ENCODE measurements at places on chromosomes 4 and X.

- DNase-seq: no peak
Observed at GRCh38 chr4:15515106-15515505, 45.4 kb downstream of the CC2D2A start.

DNA sequence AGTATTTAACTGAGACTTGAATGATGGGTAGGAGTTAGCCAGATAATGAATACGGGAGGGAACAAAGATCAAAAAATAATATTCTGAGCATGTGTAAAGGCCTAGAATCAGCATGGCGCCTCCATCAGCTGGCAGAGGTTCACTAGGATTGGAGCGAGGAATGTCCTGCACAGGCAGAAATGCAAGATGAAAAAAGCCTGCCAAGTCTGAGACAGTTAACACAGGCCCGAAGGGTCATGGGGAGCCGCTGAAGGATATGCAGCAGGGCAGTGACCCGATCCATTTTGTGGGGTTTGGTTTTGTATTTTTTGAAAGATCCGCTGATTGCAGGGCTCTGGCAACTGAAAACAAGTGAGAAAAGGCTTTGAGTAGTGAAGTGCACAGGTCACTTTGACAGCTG lies 40.1 kb downstream of the SMPX start:
- DNase-seq: no peak

DNA sequence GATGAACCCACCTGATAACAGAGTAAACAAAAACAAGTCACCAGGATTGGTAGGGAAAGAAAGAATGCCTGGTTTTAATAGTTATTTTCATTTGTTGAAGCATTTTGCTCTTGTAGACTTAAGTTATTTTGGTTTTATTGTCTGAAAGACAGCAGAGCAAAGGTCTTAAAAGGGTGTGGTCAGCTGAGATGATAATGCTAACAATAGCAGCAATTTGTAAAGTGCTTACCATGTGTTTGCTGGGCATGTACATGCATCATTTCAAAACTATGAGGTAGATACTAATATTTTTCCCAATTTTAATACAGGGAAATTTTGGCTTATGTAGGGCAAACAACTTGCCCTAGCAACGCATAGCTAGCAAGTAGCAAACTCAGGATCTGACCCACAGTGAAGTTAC lies 46.8 kb upstream of the SLC10A4 start:
- DNase-seq: no peak

GRCh38 chr4:38856524-38857337 lies at the start of gene TLR6:
Gene TLR6, minus strand, starts transcription at chr4:38856817. Its CDS starts 27,344 bp downstream, at chr4:38829473.
- DNase-seq: no peak

DNA sequence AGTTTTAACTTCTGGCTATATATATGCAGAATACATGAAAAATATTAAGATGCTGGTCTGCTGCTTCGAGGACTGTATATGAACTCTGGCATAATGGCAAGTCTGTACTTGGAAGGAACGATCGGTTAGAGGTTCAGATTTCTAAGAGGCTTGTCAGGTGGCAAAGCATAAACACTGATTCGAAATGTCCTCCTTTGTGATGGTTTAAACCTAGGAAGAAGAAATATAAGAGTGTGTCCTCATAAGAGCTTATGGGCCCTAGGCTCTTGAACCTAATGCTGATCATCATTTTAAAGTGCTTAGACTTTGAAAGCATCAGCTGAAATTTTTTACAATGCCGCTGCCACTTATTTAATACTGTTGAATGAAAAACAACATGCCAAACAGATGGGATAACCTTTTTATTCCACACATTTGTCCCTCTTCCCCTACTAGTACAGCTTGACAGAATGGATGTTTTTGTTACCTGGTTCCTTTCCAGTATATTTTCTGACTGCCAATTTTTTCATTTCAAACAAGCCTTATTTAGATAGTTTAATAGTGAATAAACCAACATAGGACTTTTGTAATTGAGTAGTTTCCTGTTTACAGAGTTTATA lies 8.8 kb downstream of the SPRY1 start:
- DNase-seq: no peak

DNA sequence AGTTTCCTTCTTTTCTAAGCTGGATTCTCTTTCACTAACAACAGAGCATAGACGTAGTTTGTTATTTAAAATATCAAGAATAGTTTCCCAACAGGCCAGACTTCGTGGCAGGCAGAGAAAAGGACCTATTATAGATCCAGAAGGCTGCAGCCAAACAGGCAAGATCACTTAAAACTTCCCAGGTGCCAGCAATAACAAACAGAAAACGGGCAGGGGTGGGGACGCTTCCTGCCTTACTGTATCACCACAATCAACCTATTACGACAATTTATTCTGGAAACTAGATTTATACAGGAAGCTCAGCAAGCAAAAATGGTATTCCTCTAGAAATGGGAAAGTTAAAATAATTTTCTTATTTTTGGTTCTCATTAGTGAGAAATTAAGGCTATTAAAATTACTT lies 22.1 kb downstream of the RWDD4 start:
- no peak for DNase-seq

DNA sequence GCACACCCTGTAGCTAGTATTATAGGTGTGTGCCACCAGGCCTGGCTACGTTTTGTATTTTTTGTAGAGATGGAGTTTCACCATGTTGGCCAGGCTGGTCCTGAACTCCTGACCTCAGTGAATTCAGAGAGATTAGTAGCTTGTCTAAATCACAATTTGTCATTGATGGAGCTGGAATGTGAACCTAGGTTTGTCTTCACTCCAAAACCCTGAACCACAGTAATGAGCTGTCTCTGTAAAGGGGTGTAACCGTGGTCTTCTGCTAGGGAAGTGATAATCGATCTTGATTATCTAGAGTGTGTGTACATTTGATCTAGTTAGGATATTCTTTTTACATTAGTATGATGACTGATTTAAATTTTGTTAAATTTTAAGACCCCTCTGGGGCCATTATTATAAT lies 8.3 kb downstream of the ARHGAP10 start:
- no peak for DNase-seq

- DNase-seq: peak; percentile 64
Observed at GRCh38 chrX:77087529-77088169, 359.5 kb upstream of the FGF16 start.

GRCh38 chr4:36399762-36400353 lies 118.4 kb downstream of the DTHD1 start:
- no peak for DNase-seq

DNA sequence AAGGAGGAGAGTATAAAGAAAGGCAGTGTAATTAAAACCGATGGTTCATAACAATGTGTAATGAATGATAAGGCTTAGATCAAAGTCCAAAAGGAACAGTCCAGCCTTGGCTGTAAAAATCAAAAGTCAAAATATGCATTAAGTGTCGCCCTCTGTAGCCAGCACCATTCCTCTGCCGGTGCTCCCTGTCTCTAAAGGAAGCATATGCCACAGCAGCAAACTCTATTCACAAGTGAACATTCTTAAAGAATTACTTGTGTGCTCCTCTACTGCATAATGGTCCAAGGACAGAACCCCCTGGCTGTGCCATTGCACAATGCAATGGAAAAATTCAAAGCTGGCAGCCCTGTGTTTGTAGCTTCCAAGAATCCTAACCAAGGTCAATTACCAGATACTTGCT lies 16.3 kb upstream of the MBNL3 start:
- DNase-seq: no peak

DNA sequence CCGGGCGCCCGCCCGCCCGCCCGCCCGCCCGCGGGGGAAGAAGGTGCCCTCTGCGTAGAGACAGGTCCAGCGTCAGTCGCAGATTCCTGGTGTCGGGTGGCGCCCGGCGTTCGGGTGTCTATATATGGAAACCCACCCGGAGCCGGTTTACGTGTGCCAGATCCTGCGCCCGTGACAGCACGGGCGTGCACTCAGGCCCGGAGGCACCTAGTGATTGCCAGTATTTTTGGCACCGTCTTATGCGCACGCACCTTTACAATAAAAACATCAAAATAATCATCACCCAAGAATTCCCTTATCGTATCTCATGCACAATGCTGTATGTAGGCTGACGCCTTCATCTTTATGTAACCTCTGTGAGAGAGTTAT lies 519 bp downstream of the SLC25A4 start:
- peak; percentile 70 for DNase-seq

GRCh38 chr4:1628892-1629698 lies 55.0 kb downstream of the FAM53A start:
- peak; percentile 61 for DNase-seq

DNA sequence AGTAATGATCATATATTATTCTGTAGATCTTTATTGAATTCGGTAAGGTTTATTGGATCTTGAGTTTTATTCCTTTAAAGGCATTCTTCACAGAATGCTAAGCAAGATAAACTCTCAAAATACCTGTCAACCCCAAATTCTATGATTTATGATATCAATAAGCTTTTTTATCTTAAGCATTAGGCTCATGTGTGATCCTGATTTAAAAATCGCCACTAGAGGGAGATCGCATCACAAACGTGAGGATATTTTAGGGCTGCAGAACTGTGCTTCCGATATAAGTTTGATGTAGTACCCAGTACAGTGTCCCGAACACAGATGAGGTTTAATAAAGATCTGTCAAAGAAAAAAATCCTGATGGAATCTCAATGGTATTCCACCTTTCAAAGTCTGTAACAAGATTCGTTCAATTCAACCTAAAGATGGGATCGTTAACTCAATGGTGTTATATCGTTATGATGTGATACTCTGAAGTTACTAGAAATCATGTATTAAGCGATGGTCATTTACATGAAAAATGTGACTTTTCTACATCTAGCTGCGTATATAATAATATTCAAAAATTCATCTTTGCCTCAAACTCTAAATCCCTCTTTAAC lies 169.0 kb downstream of the CORIN start:
- DNase-seq: no peak

- DNase-seq: no peak
Observed at GRCh38 chr4:15729910-15730533, 27.2 kb downstream of the BST1 start.

DNA sequence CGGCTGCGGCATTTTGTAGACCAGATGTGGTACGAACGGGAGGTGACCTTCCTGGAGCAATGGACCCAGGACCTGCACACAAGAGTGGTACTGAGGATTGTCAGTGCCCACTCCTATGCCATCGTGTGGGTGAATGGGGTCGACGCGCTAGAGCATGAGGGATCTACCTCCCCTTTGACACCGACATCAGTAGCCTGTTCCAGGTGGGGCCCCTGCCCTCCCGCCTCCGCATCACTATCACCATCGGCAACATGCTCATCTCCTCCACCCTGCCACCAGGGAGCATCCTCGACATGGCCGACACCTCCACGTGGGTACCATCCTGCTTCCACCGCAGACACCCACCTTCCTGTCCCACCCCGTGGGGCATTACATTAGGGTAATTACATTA lies 46.2 kb downstream of the SMARCA5 start:
- no peak for DNase-seq

DNA sequence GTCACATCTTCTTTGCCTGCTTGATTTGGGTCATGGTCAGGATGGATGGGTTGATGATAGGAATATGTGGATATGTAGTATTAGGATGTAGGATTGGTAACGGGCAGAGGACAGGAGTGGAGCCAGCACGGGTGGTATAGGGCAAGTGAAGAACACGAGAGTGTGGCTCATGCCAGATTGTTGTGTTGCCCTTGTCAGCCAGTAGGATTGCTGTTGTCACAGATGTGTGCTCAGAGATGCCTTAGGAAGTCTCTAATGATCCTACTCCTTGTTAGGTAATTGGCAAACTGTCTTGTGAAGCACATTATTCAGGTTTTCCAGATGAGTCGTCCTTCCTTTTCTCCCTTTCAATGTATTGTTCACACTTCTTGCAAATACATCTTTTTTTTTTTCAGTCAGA lies 5.5 kb downstream of the ATP10D start:
- no peak for DNase-seq

DNA sequence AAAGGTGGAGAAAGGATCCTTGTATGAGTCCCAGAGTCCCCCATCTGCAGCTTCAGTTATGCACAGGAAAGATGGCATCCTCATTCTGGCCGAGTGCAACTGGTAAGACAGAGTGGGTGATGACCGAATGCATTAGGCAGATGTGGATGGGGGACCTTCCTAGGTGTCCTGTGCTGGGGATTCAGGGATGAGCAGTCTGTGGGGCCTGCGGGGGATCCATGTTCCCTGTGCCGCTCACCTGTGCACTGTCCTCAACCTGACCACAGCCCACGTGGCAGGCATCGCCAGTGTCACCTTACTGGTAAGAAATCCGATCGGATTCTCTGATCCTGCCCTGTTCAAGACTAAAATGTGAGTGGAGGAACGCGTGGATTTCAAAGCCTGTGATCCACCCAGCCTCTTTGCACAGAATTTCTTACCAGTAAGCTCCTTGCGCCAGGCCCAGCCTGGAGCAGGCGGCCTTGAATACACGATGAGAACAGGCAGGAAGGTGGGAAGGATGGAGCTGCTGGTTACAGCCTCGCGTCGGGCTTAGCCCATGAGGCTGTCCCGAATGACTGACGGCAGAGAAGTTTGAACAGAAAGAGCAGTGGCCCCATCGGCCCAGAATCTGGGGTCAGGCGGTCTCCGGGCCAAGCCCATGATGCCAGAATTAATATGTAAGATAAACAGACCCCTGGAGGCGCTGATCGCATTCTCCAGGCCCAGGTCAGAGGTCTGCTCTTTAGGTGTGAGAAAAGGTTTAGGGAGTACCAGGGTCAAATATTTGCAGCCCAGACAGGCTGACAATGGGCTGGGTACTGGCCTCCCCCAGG lies 56.5 kb downstream of the CPZ start:
- peak; percentile 24 for DNase-seq

DNA sequence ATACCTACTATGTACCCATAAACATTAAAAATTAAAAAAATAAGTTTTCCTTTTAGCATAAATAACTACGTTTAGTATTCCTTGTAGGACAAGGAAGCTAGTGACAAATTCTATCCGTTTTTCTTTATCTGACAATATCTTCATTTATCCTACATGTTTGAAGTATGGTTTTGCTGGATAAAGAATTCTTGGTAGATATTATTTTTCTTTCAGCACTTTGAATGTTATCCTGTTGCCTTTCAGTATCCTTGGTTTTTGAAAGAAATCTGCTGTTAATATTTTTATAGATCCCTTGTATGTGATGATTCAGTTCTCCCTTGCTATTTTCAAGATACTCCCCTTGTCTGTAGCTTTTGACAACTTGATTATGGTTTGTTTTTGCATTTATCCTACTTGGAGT lies 76.6 kb downstream of the CASK start:
- no peak for DNase-seq

DNA sequence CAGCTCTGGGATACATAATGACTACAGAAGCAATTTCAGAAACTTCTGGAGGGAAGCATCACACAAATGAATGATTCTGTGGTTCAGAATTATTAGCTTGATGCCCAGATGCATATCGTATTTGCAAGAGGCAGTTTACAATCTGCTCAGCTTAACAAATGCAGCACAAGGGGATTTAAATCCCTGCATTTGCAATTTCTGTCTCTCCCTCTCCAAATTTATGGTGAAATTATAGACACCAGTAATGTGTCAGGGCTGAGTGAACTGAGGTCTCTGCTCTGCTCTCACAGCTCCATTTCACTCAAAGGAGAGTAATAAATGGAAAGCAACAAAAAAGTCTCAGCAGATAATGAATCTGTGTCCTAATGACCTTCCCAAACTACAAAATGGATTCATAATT lies 80.2 kb downstream of the TMEM156 start:
- DNase-seq: no peak

DNA sequence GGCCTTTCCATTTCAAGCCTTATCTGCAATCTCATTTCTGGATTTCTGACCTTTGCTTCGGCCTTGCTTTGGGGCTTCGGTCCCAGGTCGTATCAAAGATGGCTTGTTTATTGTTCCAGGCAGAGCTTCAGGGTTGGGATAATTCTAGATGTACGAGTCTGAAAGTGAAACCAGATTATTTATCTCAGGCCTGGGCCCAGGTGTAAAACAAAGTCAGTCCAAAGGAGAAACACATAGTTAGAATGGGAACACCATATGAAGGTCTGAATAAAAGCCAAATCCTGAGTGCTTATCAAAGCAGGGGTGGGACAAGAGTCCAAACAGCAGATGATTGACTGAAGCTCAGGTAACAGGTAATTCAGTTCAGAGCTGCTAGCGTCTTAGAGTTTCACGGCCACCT lies 17.1 kb downstream of the PRIMPOL start:
- no peak for DNase-seq
